CD14-positive monocyte (primary cell): ENCODE measurements at places on chromosomes 6 and 20. TPM values are rescaled to one million over a fixed set of nuclear protein-coding genes. Genes with fewer than 3 reads are reported as not detected.

ETV7 gene
- polyA plus RNA-seq: 1.5 and 5.3 TPM in 2 replicates

MTFR2 gene
- polyA plus RNA-seq: 0.41 TPM

GPR63 gene
- polyA plus RNA-seq: 0.03 TPM in 1 of 2 replicates, not detected in the other

DNA sequence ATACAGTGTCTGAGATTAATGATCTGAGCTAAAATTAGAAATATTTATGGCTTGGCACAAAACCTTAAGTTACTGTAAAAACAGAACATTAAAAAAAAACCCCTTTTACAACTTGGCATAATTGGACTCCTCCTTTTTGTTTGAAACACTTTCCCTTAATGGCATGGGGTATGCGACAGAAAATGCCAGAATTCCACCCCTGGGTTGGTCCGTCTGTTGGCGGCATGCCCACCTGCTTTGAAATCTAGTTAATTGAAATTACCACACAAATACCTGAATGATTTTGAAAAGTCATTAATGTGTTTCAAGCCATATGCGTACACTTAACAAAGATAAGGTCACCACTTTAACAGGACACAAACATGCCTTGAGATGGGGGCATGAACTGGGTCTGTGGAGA lies 175.1 kb upstream of the FOXQ1 start:
- no peak for DNase-seq

- DNase-seq: no peak
Measured at GRCh38 chr6:33733709-33734007, 13.0 kb downstream of the IP6K3 start.

DNA sequence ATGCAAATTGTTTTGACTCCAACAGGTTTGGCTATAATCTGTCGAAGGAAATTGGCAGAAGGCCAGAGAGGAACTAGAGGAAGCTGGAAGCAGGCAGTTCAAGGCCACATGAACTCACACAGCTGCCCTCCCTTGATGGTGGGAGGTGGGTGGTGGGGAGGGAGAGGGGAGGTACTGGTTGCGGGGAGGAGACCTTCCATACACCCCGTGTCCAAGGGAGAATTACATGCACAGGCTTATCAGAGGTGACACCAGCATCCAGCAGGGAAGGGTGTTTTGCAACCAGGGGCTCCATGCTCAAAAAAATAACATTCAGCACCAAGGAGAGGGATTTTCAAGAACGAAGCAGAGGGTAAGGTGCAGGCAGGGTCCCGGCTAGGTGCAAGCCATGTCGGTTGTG lies 9.1 kb downstream of the PRND start:
- DNase-seq: no peak

DNA sequence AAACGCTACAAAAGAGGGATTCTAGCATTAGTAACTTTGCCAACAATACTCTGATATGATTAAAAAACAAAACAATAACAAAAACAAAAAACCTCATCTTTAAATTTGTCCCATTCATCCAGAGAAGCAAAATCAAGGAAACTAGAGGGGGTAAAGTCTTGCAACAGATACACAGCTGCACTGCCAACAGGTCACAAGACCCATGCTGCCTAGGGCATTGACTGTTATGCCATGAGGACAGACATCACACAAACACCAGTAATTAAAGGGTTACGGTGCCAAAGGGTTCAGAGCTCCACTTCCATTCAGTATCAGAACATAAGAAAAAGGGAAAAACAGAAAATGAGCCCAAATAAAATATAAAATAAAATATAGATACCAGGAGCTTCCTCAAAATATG lies 1.6 kb downstream of the TBC1D20 start:
- no peak for DNase-seq

- DNase-seq: no peak
Measured at GRCh38 chr6:16097382-16098171, 31.3 kb upstream of the MYLIP start.
